K562 (cell line): ENCODE measurements at places on chromosomes 3 and 15. TPM values are rescaled to one million over a fixed set of nuclear protein-coding genes. Genes with fewer than 3 reads are reported as not detected.

DNA sequence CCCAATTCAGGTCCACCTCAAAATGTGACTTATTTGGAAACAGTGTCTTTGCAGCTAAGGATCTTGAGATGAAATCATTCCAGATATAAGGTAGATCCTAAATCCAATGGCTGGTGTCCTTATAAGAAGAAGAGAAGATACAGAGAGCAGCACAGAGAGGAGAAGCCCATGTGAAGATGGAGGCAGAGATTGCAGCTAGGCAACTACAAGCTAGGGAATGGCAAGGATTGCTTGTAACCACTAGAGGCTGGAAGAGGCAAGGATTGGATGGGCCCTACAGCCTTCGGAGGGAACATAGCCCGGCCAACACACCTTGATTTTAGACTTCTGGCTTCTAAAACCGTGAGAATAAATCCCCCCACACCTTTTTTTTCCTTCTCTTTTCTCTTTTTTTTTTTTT, 38.5 kb downstream of the SYN2 start:
- DNase-seq, result no peak
- H3K4me1 ChIP-seq, result no peaks in the 10 kb centered on the region
- no peaks in the 10 kb centered on the region for H3K27me3 ChIP-seq
- no peak overlapping the region for H3K27ac ChIP-seq
- H3K36me3 ChIP-seq, result no peaks in the 10 kb centered on the region

GRCh38 chr3:126310816-126311215, 46.4 kb downstream of the KLF15 start:
- H3K27me3 ChIP-seq, result peaks cover 46% of the 10 kb centered on the region
- no peak for DNase-seq
- no peak overlapping the region for H3K4me3 ChIP-seq
- H3K27ac ChIP-seq, result no peak overlapping the region
- H3K36me3 ChIP-seq, result no peaks in the 10 kb centered on the region

GRCh38 chr3:188158731-188159310, 4.9 kb downstream of the LPP start:
- DNase-seq, result no peak
- H3K4me3 ChIP-seq, result no peak overlapping the region
- no peaks in the 10 kb centered on the region; the same call in 2 of the 3 replicates for H3K27me3 ChIP-seq

- H3K36me3 ChIP-seq, result no peaks in the 10 kb centered on the region
- H3K27ac ChIP-seq, result no peak overlapping the region
- DNase-seq, result no peak
- no peaks in the 10 kb centered on the region for H3K27me3 ChIP-seq
- H3K4me1 ChIP-seq, result no peaks in the 10 kb centered on the region
- no peak overlapping the region for H3K4me3 ChIP-seq
These were observed 37.5 kb downstream of the TTC23 start for GRCh38 chr15:99211926-99212325.

DNA sequence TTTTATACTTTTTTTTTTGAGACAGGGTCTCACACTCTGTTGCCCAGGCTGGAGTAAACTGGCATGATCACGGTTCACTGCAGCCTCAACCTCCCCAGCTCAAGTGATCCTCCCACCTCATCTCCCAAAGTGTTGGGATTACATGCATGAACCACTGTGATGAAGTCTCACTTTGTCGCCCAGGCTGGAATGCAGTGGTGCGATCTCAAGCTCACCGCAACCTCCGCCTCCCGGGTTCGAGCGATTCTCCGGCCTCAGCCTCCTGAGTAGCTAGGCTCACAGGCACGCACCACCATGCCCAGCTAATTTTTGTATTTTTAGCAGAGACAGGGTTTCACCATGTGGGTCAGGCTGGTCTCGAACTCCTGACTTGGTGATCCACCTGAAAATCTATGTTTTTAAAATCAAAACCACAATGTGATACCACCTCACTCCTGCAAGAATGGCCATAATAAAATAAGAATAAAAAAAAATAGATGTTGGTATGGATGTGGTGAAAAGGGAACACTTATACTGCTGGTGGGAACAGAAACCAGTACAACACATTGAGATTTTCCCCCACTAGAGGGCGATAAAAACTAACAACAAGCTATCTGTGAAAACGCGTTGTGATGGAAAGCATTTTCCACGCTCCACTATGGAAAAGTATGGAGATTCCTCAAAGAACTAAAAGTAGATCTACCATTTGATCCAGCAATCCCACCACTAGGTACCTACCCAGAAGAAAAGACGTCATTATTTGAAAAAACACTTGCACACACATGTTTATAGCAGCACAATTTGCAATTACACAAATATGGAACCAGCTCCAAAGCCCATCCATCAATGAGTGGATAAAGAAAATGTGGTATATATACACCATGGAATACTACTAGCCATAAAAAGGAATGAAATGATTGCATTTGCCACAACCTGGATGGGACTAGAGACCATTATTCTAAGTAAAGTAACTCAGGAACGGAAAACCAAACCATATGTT, 26.8 kb upstream of the OCA2 start:
- no peak overlapping the region for H3K4me3 ChIP-seq
- H3K4me1 ChIP-seq, result peaks cover 3% of the 10 kb centered on the region; the same call in 1 of the 2 replicates
- DNase-seq, result peak; percentile 44
- H3K36me3 ChIP-seq, result peaks cover 84% of the 10 kb centered on the region

- H3K27ac ChIP-seq, result no peak overlapping the region
- H3K4me1 ChIP-seq, result peaks cover 10% of the 10 kb centered on the region; the same call in 2 of the 3 replicates
- no peak for DNase-seq
- H3K36me3 ChIP-seq, result peaks cover 50% of the 10 kb centered on the region; the same call in 2 of the 3 replicates
- no peaks in the 10 kb centered on the region for H3K27me3 ChIP-seq
- H3K4me3 ChIP-seq, result no peak overlapping the region
These were observed 753 bp upstream of the FES start for GRCh38 chr15:90883526-90883975.

GRCh38 chr15:66251790-66252684, 1.5 kb downstream of the MEGF11 start:
- peaks cover 3% of the 10 kb centered on the region; the same call in 1 of the 3 replicates for H3K4me1 ChIP-seq
- 0 out of 2 replicates have a peak overlapping the region, but pooled peaks have one; percentile 6 for H3K4me3 ChIP-seq
- peak; percentile 56 for DNase-seq
- H3K36me3 ChIP-seq, result no peaks in the 10 kb centered on the region
- peaks cover 54% of the 10 kb centered on the region for H3K27me3 ChIP-seq

DNA sequence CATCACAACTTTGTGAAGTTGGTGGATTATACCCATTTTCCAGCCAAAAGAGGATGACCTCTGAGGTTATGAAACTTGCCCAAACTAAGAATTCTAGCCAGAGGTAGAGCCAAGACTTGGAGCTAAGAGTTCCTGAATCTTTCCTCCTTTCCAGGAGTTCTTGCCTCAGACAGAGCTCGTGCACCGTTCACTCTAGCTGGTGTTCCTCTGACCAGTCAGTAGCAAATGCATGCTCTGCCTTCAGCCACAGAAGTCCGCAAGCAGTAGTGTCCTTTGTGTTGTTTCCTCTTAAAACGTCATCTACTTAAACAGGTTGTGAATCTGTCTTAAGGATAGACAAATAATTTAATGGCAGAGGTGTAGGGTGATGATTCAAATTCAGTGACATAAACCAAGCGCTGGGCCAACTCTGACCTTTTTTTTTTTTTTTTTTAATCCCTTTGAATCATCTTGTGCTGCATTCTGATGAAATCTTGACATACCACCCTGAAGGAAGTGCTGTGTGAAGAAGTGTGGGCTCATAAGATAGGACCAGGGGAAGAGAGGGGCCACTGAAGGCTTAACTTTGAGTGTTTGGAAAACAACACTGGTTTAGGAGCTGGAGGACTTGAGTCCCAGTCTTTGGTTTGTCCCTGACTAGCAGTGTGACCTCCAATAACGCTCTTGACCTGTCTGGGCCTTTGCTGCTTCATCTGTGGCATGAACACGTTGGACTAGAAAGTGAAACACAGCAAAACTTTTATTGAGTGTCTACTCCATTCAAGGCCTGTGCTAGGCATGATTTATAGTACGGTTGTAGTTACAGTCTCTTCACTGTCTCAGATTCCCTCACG, 53.4 kb downstream of the ITPR1 start:
- no peaks in the 10 kb centered on the region for H3K27me3 ChIP-seq
- H3K4me3 ChIP-seq, result no peak overlapping the region
- peak overlapping the region; percentile 6; the same call in 1 of the 3 replicates for H3K27ac ChIP-seq
- H3K36me3 ChIP-seq, result no peaks in the 10 kb centered on the region; the same call in 2 of the 3 replicates
- DNase-seq, result peak; percentile 49
- no peaks in the 10 kb centered on the region for H3K4me1 ChIP-seq

NUP210 gene
- polyA plus RNA-seq, result 54.3 and 61.0 TPM in 2 replicates

RASGRP1 gene
- polyA plus RNA-seq, result 0.27 and 0.72 TPM in 2 replicates

CCR3 gene
- not detected in 2 replicates for polyA plus RNA-seq
